ENCODE measurements at places on chromosomes 5 and 9.

DNA sequence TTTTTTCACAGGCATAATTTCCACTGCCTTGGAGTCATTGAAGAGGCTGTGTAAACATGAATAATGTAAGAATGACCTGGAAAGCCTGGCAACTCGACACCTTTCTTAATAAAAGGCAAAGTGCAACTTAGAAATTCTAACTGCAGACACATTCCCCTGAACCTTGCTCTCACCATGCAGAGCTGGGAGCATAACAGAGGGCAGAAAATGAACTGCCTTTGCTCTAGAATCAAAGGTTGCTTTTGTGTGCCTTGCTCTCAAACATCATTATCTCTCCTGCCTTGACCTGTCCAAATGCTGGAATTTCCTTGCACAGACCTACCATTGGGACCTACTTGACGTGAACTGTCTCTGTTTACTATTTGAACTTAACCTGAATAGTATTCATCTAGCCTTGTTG is 462.0 kb upstream of the ZNF462 start:
- no peak for DNase-seq

DNA sequence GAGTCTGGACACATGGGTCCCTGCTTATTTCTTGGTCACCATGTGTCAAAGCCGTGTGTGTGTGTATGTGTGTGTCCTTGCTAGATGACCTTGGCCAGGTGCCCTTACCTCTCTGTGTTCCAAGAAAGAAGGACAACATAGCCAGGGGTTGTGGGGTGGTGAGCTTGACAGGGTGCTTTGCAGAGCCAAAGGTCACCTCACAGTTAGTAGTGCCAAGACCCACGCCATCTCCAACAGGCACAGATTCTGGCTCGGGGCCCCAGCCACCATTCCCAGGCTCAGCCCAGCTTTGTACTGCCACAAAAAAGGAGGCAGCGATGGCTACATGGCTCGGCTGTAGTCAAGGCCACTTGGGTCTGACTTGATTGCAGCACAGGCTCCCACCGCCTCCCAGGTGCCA is 39.5 kb downstream of the CXXC5 start:
- DNase-seq, result no peak

DNA sequence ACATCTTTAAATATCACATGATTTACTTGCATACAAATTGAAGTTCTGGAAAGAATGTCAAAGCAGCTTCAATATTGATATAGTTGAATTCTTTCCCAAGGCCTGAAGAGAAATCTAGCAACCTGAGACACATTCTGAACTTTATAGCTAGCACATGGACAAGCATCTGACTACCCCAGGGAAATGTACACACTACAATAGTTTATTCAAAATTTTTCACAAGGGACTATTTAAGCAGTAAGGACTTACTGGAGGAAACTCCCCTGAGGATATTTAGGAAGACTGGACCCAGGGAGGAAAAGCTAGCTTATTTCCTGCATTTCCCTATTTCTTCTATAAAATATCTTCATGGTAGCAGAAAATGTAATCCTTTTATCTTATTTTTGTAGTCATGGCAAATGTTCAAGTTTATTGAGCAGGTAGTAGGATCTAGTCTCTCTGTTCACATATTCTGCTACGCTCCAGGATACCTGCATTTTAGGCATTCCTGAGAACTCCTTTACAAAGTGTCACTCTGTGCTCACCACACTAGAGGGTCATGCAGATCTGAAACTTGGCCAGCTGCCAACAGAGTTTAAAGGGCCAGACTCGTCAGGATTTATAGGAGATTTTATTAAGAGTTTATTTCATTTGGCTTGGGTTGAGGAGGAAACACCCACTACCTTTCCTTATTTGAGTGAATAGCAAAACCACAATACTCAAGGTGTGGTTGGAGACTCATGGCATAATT is 348.4 kb upstream of the FTMT start:
- no peak for DNase-seq

GRCh38 chr9:90827181-90827871 is 25.7 kb downstream of the SYK start:
- DNase-seq, result no peak

DNA sequence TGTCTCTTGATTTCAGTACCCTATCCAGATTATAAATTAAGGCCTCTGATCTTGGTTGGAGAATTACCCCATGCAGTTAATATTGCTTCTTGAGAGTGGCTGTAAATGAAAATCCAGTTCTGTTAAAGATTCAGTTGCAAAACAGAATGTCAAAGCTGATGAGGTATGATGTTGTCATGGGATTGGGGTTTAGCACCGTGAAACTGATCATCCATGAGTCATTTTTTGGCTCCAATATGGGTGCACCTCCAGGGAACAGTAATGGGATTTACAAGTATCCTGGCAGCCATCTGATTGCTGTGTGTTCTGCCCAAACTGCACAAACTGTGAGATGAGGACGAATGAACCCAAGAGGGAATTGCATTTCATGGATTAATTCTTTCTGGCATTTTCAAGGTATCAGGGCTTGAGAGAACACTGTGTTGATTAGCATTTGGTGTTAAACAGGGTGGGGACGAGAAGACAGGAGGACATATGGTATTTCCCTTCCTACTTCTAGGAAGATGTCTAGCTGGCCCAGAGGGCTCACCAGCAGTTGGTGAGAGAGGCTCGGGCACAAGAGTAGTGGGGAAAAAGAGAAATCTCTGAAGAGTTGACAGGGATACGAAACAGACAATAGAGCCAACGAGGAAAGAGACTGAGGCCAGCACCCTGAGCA is 214.7 kb downstream of the GAS1 start:
- DNase-seq, result no peak

DNA sequence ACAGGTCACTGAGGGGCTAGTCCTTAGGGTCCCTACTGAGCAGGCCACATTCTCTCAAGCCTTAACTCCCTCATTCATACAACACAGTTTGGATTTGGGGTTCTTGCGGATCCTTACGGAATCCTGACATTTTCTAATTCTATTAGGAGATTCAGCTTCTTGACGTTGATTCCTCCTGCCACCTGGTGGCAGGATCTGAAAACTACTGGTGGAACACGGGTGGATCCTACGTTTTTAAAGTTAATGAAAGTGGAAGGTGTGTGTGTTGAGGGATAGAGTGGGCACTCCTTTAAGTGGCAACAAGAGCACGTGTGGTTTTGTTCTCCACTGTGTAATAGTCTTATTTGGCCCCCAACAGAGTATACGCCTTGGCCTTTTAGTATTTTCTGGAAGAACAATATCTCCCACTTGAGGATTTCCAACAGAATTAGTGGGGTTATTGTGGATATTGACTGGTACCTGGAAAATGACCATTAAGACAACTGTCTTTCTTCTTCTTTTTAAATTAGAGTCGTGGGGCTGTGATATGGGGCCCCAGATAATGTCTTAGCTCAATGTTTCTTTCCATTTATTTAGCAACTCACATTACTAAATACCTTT is 25.2 kb downstream of the SLC28A3 start:
- peak; percentile 31 for DNase-seq

DNA sequence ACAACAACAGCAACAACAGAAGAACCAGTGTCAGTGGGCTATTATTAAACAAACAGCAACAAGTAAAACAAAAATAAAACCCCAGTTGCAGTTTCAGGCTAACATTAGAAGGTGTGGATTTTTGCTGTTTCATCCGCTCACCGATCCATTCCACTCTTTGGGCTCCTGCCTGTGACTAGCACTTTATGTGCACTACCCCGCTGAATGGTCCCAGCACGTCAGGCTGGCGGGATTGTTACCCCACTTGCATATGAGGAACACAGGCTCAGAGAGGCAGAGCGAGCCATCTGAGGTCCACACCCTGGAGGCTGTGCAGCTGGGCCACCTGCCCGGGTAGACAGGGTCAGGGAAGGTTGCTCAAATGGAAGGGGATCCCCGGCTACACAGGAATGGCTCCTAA is 26.0 kb downstream of the NSG2 start:
- DNase-seq, result no peak

GRCh38 chr5:178090856-178091255 is 22.5 kb upstream of the N4BP3 start:
- no peak for DNase-seq

GRCh38 chr9:83965350-83966208 is 14.4 kb downstream of the HNRNPK start:
- DNase-seq, result no peak

GRCh38 chr5:82285206-82285605 is 7.1 kb upstream of the RPS23 start:
- no peak for DNase-seq

DNA sequence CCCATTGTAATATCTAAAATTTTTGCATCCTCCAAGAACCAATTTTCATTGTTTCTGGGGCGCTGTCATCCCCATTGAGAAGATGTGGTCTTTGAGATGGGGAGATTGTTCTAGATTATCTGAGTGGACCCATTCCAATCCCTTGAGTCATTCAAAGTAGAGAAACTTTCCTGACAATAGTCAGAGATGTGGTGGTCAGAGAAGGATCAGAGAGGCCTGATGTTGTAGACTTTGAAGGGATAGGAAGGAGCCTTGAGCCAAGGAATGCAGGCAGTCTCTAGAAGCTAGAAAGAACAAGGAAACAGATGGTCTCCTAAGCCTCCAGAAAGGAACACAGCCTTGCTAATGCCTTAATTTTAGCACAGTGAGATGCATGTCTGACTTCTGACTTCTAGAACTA is 80.4 kb downstream of the TEK start:
- DNase-seq, result no peak

- peak; percentile 39 for DNase-seq
These were observed 238.1 kb downstream of the ROR2 start for GRCh38 chr9:91711755-91712601.

DNA sequence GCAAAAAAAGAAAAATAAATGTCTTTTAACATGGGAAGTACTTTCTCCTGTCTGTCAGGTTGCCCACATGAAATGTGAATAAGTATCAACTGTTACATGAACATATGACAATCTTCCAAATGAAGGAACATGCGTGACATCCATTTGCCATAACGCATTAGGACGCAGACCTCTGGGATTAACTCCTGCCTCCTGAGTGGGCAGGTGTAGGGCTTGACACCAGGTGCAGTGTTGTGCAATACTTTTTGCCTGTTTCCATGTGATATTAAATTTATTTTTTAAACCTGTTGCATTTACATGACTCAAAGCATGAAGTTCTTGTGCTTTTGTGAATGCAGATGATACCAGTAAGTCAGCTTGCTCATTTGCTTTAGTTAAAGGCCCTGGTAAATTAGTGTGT is 8.7 kb upstream of the TMEM141 start:
- DNase-seq, result no peak

GRCh38 chr9:34551751-34552605 is 29.2 kb upstream of the ENHO start:
- no peak for DNase-seq

GRCh38 chr5:144697847-144698262 is 527.2 kb downstream of the KCTD16 start:
- DNase-seq, result no peak

DNA sequence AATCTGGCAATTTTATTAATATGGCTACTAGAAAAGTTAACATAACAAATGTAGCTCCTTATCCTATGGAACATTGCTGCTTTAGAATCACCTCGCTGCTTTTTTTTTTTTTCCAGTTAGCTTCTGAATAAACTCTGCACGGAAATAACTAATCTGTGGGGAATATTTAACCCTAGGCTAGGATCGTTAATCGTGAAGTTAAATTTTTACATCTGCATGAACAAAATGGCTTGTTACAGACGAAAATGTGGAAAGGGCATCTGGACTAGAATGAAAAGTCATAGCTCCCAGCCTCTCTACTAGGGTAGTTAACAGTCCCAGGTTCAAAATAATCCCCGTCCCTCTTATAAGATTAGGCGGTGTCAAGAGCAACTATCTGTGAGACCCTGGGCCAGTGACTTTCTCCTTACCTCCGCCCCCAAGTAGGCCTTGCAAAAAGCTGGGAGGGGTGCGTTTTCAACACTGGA is 470 bp upstream of the SLC22A5 start:
- DNase-seq, result no peak

GRCh38 chr9:121194730-121195129 is 6.9 kb downstream of the RAB14 start:
- no peak for DNase-seq

DNA sequence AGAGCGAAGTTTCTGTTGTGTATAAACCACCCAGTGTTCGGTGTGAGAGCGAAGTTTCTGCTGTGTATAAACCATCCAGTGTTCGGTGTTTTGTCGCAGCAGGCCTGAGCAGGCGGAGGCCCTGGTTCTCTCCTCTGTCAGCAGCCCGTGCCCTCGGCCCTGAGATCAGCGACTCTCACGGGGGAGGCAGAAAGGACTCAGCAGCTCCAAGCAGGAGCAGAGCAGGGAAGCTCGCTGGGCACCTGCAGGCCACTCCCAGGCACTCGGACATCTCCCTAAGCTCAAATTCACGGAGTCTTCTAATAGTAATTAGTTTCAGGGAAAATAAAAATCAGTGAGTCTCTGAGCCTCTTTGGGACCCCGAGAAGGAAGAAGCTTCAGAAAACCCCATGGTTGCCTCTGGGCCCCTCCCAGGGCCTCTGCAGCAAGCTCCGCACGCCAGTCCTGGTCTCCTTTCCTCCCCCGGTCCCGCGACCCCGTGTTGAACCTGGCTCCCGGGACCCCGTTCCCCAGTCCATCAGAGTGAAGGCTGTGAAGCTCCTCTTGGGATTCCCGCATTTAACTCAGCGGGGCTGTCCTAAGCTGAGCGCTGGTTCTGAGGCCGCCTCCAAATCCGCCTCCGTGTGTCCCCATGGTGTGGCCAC is 81.9 kb upstream of the ADAMTS2 start:
- no peak for DNase-seq

GRCh38 chr5:136279314-136279713 is 86.0 kb downstream of the TRPC7 start:
- no peak for DNase-seq

GRCh38 chr9:127927201-127927987 is 3.2 kb downstream of the PIP5KL1 start:
- DNase-seq, result no peak

DNA sequence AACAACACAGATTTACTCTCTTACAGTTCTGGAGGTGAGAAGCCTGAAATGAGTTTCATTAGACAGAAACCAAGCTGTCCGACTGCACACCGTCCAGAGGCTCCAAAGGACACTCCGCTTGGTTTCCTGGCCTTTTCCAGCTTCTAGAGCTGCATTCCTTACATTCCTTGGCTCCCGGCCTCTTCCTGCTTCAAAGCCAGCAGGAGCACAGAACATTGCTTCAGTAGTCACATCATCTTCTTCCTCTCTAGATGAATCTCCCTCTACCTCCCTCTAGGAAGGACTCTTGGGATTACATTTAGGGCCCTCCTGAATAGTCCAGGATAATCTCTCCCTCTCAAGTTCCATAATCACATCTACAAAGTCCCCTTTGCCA is 213.3 kb downstream of the CDK5RAP2 start:
- DNase-seq, result no peak

DNA sequence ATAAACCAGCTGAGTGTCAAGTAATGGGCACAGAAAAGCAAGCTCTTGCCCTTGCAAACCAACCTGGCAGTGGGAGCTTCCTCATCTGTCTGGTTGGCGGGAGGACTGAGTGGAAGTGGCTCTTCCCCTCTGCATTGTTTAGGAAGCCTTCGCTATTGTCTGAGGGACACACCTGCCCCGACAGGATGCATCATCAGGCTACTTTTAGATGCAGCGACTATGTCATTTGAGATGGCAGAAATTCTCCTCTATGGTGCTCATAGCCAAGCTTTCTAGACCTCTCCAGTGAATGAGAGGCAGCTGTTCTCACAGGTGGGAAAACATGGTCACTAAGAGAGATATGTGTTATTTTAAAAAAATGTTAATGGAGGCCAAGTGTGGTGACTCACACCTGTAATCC is 104.0 kb downstream of the DOCK8 start:
- DNase-seq, result no peak
